ENCODE measurements at places on chromosomes 2 and 18.
A peak's percentile ranks its signal among the peaks of the same experiment; 100 is the strongest.

DNA sequence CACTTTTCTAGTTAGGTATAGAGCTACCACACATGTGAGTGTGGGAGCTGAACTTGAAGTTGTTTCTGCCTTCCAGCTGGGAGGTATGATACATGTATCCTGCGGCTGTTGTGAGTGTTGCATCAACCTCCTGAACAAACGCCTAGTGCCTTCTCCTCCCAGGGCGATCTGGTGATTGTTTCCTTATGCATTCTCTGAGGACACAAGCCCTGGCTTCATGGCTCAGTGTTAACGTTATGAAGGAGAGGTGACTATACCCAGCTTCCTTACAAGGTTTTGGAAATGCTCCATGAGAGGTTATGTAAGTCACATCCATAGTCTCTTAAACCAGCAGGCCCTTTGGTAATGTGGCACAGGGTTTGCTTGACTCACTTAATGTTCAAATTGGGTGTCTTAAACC, 64.9 kb downstream of the SPRED2 start:
- ATAC-seq, result peak; percentile 51

DNA sequence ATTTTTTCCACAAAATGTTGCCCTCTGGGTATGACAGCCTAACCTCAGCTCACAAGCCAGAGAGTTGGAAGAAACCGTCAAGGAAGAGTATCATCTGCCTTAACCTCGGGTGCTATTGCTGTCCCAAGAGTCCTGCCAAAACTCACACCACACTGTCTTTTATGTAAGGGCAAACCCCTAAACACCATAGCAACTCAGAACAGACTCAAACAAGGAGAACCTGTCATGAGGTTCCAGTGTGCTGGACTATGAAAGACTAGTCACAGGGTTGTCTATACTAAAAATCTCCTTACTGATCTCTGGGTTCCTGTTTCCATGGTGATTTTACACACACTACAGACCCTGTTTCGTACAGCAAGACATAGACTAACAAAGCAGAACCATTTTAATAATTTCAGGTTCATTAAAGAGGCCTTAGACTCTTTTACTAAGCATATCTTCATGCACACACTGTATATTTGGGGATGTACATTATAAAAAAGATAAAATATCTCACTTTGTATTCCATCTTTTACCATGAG, 159.8 kb downstream of the PKP4 start:
- no peak for ATAC-seq

DNA sequence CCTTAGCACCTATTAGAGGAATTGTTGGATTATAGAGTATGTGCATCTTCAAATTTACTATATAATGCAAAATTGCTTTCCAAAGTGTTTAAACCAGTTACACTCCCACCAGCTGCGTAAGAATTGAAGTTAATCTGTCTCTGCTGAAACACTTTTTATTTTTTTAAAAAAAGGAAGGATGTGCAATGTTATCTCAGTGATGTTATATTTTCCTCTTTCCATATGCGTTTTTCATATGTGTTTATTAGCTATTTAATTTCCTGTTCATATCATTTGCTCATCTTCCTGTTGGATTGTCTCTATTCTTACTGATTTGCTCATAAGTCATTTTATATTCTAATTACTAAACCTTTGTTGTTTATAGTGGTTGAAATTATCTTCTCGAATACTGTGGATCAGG, 63.2 kb upstream of the RFX8 start:
- no peak for ATAC-seq

DNA sequence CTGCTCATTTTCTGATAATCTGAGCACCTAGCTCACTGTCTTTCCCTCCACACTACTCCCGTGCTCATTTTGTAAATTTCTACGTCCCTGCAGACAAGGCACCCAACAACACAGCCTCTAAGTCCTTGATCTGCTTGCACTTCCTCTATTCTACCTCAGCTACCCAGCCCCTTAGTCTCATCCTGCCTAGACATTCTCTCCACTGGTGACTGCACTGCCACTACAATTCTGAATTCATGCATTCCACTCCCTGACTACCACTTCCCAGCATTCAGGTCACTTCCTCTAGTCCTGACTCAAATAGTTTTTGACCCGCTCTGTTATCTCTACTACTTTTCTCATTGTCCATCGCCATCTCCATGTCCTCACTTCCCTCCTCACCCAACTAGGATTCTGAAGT, 155.7 kb downstream of the DYM start:
- ATAC-seq, result no peak

- no peak for ATAC-seq
These were observed 175.6 kb downstream of the GLI2 start for GRCh38 chr2:120910956-120911951.

DNA sequence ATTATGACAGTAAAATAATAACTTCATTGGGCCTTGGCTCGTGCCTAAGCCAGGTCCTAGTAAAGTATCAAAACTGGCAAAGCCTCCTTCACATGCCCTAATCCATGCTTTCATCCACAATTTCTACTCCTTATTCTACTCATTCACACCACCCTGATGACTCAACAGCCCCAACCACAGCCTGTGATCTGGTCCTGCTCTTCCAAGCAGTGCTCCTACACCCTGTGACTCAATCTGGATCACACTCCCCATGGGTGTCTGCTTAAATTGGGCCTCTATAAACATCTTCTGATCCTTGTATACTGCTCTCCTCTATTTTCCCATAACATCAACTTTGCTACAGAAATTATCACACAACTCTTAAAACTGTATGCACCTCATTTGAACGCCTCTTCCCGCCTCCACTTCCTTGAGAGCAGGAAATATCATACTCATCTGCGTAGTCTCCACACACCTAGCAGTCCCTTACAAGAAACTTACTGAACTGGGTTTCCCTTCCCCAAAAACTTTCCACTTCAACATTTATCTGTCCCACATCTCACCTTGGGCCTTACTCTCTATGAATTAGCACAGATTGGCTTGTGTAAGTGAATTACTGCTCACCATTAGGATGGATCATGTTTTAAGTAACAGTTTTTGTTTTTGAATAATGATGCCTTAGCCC, 15.9 kb downstream of the GTF3C3 start:
- no peak for ATAC-seq

- ATAC-seq, result no peak
These were observed 6.2 kb upstream of the SATB2 start for GRCh38 chr2:199463708-199464605.

DNA sequence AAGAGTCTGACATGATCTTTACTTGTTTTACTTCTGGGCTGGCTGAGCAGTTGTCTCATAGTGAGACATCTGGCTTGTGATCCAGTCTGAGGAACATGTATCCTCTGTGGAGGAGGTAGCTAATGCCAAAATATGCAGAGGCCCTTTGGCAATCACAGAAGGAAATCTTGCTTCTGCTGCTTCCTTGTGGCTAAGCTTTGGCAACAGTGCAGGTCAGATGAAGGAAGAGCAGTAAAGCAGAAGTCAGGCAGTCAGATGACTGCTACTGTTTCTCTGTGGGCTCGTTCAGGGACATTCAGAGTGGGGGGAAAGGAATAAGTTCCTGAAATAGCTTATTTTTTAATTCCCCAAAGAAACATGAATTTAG, 22.3 kb downstream of the DOK1 start:
- peak; percentile 58 for ATAC-seq

DNA sequence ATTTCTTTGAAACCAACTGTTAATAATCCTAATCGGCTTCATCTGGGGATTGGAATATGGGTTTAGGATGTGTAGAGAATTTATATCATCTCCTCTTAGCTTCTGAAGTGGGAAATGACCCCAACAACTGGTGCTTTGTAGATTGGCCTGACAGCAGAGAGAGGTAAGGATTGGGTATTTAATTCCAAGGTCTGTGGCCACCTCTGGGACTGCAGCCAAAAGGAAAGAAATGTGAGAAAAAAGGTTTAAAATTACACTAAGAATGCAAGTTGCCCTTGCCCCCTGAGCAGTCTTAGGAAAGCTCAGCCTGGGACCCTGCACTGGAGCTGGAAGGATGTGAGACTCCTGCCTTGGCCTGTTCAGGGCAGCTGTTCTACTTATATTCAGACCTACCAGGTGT, 157.1 kb downstream of the FTCDNL1 start:
- ATAC-seq, result no peak

DNA sequence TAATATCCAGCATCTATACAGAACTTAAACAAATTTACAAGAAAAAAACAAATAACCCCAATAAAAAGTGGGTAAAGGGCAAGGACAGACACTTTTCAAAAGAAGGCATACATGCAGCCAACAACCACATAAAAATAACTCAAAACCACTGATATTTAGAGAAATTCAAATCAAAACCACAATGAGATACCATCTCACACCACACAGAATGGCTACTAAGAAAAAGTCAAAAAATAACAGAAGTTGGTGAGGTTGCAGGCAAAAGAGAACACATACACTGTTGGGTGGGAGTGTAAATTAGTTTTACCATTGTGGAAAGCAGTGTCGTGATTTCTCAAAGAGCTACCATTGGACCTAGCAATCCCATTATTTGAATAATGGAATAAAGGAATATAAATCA, 1973.9 kb upstream of the LRRTM1 start:
- no peak for ATAC-seq

DNA sequence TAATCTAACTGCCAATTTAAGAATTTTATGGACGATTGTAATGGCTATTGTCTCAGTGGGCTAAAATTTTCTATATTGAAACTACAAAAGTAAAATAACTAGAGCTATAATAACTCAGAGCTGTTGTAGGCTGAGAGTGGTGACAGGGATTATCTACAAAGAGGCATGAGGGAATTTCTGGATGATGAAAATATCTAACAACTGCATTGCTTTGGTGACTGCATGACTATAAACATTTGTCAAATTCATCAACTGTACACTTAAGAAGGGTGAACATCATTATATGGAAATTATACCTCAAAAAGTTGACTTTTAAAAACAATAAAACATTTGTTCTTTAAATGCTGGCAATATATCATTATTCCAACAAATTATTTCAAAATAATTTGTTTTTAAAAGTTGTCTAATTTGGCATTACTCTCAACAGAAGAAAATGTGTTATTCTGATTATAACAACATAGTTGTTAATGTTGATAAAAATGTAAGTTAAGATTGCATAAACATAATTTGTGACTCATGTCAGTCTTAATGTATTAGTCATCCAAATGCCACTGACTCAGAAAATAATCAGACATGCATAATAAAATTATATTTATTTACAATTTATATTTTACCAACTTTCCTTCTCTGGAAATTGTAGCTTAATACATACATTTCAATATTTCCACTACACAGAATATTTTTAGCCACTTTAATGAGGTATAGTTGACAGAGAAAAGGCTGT, 865.1 kb upstream of the VRK2 start:
- ATAC-seq, result no peak

GRCh38 chr2:117718048-117718447, 96.4 kb upstream of the DDX18 start:
- no peak for ATAC-seq

DNA sequence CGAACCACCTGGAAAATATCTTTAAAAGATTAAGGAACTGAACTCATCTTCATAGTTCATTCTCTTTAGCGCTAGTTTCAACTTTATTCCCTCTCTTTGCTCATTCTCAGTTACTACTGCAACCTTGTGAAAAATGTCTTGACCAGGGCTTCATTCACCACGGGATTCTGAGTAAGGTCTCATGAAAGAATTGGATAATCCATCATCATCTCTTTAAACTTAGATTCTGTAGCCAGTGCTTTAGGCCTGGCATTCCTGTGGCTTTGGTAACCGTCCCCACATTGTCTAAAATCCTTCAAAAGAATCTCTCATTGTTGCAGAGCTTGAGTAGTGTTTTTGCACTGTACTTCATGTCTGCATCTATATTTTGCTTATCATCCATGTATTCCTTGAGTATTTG, 229.5 kb downstream of the ETAA1 start:
- no peak for ATAC-seq

DNA sequence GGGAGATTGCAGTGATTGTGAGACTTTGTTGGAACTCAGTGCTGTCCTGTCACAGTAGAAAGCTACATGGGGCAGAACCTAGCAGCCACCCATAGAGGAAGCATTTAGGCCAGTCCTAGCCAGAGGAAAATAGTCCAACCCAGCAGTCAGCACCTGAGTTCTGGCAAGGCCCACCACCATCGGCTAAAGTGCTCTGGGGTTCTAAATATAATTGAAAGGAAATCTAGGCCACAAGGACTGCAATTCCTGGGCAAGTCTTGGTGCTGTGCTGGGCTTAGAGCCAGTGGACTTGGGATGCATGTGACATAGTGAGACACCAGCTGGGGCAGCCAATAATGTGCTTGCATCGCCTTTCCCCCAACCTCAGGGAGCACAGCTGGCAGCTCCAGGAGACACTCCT, 28.9 kb upstream of the ACTR2 start:
- ATAC-seq, result no peak

GRCh38 chr18:13406736-13407135, 188.2 kb downstream of the LDLRAD4 start:
- no peak for ATAC-seq

DNA sequence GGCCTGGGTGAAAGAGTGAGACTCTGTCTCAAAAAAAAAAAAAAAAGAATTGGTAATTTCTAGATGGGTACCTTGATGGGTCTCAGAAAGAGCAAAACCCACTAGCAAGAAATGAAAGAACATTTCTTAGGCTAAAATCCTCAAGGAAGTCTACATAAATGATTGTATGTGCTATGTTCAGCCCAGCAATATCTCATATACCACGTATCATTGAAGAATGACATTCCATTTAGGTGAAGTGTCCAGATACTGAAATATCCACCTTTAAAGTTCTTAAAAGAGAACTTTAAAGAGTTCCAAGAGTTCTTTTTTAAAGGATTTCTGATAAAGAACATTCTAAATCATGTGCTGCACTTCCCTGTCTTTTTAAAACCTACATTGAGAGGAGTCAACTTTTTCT, 19.2 kb downstream of the NRP2 start:
- ATAC-seq, result no peak

- no peak for ATAC-seq
These were observed 182.8 kb downstream of the EIPR1 start for GRCh38 chr2:3194828-3195227.

DNA sequence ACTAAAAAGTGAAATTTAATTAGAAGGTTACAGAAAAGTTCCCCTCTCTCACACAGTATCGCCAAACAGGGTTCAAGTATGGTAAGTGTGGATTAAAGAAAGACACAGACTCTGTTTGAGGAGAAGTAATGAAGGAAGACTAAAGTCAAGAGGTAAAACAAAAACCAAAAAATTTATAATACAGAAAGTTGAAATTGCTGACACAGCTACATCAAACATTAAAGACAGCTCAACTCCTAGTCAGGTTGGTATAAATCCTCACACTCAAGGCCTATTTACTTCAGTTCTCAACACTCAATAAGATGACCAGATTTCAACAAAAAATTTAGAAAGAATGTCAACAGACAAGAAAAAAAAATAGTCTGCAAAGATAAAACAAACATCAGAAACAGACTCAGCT, 300.5 kb upstream of the LINC00305 start:
- no peak for ATAC-seq

DNA sequence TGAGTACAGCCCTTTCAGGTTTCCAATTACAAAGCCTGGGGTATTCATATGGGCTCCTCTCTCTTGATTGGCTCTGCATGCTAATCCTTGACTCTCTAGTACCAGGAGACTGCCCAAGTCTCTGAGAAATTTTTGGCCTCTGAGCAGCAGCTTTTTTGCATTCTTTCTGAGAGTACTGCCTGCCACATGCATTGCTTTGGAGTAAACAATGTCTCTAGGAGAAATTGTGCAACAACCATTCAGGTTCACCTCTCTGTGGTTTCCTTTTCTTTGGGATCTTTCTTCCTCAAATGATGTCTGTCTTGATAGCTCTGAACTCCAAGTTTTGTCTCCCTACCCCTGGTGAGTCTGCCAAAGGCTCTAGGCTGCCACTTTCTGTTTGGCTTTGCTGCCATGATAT, 115.8 kb upstream of the SETBP1 start:
- no peak for ATAC-seq

All from motor neuron (in vitro differentiated cells).